Cerebellar nuclear complex (tissue), 1 donor: ENCODE measurements at places on chromosomes 6 and 20.

DNA sequence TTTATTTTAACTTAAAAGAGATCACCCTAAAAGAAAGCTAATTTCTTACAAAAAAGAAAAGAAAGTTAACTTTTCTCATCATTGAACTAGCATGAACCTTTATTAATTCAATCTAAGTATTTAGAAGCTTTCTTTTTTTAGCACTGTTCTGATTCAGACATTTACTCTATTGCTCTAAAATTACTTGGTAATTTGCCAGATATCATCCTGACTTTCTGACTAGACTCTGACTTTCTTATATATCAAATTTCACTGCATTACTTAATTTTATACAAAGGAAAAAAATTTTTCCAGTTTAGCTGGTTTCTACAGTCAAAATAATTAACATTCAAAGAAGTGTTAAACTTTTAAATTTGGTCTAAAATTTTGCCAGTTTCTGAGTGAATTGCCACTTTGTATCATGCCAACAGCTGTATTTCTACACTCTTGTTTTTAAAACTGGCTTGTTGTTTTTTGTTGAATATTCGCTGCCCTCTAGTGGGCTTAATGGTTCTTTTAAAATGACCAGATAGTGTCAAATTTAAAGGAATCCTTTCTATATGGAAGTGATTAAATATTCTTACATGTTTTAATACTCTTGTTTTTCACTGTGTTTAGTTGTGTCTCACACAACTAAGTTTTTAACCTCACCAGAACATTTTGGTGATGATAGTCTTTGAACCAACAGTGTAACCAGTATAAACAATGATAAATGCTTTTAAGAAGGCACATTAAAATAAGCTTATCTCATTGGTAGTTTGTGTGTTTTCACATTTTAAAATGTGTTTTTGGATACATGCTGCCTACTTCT is 102.0 kb downstream of the POPDC3 start:
- DNase-seq: no peak

DNA sequence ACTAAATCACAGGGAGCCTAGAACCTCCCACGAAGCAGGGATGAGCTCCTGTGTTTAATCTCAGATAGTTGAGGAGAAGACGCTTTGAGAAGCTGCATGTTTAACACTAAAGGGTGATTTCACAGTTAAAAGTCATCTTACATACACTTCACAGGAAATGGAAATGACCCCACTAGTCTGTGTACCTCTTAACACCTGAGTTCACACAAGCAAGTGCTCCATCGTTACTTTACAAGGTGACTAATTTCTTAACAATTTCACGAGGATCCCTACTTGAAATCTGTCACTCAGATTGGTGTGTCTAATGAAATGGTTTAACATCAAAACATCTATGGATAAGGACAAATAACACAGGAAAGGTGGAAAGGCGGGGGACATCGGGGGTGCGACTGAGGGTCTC is 93.8 kb upstream of the RPS6KA2 start:
- DNase-seq: no peak

GRCh38 chr6:47366335-47366890 is 56.7 kb upstream of the TNFRSF21 start:
- no peak for DNase-seq

- no peak for DNase-seq
Measured at GRCh38 chr6:4313044-4313686, 177.8 kb upstream of the ECI2 start.

DNA sequence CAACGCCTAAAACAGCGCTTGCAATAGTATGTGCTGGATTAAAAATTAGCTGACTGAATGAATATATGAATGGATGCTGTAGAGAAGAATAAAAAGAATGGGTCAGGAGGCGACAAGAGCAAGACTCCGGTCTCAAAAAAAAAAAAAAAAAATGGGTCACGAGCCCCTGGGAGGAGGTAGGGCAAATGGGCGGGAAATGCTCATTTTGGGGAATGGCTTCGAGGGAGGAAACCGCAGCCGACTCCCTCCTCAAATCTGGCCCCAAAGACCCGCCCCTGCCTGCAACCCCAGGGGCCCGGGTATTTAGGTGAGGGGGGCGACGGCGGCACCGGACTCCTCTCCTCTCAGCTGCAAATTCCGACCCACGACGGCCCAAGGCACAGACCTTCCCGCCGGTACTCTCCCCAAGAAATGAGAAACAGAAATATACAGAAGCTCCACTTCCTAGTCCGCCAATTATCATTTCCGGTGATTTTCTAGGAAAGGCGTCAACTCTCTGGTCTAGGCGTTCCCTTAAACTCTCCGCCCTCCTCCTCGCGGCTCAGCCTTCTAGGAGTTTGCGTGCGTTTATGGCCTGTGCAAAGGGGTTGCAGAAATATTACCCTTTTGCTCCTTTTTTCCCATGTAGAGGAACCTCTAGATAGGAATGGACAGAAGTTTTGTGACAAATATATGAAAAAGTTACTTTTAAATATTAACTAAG is at the start of gene ZNF311:
TSS of gene ZNF311 (minus strand) at position 133 of the 703 bp plus-strand sequence. CDS start 1,361 bp downstream, outside the sequence.
- no peak for DNase-seq

DNA sequence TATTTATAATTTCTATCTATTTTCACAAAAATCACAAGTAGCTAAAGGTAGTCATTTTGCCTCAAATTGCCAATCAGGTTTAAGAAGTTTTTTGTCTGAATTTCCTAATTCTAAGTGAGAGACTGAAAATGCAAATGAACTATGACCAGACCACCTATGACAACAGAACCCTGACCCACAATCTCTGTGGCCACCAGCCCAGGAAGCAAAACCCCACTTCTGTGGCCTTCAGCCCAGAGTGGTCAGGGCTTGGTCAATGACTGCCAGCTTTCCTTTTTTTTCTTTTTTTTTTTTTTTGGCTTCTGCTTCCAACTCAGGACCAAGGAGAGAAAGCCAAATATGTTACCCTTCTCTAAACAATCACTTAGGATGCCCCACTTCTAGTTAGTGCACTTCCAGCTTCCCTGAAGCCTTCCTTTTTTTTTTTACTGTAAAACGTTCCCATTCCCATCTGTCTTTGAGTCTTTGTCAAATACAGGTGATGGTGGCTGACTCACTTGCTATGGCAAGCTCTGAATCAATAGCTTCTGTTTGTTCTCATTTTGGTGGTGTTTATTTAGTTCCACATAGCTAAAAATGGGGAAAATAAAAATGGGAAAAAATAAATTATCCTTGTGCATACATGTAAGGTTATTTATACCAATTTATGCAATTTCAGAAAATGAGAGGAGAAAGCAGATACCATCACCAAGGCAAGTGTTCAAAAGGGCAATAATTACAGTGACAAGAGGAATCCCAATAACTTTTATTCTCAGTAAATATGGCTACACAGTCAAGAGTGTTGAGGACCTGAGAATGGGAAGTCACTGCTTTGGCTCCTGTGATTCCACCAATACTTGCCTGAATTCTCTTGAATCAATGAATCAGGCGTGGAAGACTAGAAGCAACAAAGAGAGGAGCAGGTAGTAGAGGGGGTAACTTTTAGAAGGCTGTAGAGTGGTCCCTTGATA is 170.3 kb upstream of the PDE7B start:
- DNase-seq: no peak

- no peak for DNase-seq
Measured at GRCh38 chr20:19268426-19268825, 56.0 kb downstream of the SLC24A3 start.

- no peak for DNase-seq
Measured at GRCh38 chr6:21193790-21194475, 399.6 kb upstream of the SOX4 start.

- DNase-seq: peak; percentile 9
Measured at GRCh38 chr20:62668441-62669027, 26.2 kb downstream of the SLCO4A1 start.

- no peak for DNase-seq
Measured at GRCh38 chr6:15629487-15629886, 33.3 kb downstream of the DTNBP1 start.

GRCh38 chr6:149395185-149395584 is 4.9 kb upstream of the SUMO4 start:
- DNase-seq: no peak

DNA sequence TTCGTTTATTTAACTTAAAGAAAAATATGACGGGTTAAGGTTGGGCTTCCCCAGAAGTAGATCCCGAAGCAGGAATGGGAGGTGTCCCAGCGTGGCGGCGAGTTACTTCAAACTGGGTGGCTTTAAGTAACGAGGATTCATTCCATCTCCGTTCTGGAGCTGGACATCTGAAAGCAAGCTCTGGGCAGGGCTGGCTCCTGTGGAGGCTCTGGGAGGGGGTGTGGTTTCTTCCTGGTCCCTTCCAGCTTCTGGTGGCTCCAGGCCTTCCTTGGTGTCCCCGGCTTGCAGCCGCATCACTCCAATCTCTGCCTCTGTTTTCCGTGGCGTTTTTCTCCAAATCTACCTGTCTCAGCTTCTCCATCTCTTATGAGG is 47.3 kb upstream of the BHLHE23 start:
- DNase-seq: no peak

DNA sequence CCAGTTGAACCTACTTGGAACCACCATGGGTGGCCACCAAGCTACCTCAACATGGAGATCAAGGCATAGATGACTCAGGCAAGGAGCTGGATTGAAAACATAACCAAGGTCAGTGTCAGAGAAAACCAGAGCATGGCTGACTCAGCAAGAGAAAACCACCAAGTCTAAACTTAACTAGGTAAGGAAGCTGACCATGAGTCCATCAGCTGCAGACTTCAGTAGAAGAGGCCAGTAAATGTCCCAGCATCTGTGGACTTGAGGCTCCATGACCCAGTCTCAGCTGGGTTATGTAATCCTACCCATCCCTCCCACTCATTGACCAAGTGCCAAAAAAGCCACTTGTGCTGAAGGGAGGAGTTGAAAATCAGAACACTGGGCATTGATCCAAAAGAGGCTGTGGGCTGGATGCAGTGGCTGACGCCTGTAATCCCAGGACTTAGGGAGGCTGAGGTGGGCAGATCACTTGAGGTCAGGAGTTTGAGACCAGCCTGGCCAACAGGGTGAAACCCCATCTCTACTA is 93.7 kb upstream of the CBLN4 start:
- DNase-seq: no peak

DNA sequence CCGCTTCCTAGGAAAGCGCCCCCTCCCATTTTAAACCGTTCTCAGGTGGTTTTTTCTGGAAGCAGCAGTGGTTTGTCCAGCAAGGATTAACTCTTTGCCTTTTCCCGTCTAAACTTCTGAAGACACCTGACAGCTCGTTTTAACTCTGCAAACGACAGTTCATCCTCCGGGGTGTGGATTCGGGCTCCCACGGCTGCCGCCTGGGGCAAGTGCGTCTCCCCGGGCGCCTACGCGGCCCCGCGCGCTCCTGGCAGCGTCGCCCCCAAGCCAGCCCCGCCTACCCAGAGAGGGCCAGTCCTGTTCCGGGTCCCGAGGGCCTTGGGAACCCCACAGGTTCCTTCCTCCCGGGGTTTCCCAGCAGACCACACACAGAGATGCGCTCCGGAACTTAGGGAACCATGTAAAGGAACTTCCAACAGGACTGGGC is 54.4 kb downstream of the PRR18 start:
- no peak for DNase-seq

DNA sequence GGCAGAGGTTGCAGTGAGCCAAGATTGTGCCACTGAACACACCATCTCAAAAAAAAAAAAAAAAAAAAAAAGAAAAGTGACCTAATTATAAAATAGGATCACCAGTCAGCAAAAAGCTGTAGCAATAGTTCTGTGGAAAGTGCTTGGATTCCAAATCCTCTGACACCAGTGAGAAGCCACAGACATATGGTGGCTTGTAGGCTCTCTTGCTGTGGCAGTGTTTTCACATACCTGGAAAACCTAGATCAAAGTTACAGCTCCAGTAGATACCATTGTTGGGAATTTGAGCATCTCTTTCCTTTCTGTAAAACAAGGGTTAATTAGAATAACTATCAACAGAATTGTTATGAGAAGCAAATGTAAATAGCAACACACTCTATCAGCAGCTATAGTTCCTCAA is 4.1 kb downstream of the CCDC170 start:
- no peak for DNase-seq

DNA sequence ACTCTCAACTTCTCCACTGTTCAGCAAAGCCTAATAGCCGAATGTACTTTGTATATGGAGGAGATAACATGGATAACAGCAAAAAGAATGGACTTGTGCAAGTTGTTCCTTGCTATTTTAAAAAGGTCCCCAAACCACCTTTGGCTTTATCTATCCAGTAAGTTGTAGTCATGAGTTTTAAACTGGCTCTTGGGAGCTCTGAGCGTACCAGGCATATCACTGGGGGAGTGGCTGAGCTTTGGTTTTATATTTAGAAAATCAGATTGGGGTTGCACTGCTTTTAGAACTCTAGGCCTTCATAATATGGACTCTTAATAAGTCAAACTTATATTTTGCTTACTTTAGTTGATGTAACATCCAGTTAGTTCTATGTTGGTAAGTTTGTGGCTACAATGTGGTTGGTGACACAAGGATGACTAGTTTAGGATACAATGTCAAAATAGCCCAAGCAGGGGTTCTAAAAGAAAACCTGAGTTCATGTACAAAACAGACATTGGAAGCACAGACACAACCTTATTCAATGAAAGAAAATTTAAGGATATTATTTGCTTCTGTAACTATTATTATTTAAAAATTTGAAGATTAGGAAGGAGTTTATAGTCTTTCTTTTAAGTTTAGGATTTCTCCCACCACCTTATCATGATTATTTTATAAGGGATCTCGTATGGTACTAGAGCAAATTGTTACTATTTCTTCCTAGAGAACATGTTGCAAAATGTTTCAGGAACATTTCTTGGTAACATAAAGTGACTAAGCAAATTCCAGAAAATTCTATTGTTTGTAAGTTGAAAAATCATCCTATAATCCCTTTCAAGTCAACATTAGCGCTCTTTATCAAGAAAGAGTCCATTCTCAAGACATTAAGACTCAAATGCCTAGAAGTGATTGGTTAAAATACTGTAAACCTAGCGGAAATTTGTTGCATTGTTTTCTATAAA is 165.8 kb upstream of the SUPT3H start:
- no peak for DNase-seq

GRCh38 chr6:169962604-169963469 is 211.4 kb downstream of the ERMARD start:
- DNase-seq: no peak

- DNase-seq: no peak
Measured at GRCh38 chr6:71512256-71512655, 223.6 kb downstream of the OGFRL1 start.

GRCh38 chr6:169577236-169577635 is 124.6 kb downstream of the WDR27 start:
- no peak for DNase-seq

- no peak for DNase-seq
Measured at GRCh38 chr6:1390133-1390945, 963 bp downstream of the FOXF2 start.
